ENCODE measurements at places on chromosomes 5 and 9. TPM values are rescaled to one million over a fixed set of nuclear protein-coding genes. Genes with fewer than 3 reads are reported as not detected.

Gene TESK1
- 3.9 TPM for total RNA-seq

Gene LRRC26
- not detected for total RNA-seq

Gene ECM2
- total RNA-seq, result 16.5 TPM

Gene SH3RF2
- total RNA-seq, result 1.9 TPM

Gene TRPM3
- 0.89 TPM for total RNA-seq
